Foreskin keratinocyte (primary cell): ENCODE measurements at places on chromosomes 6 and 20. TPM values are rescaled to one million over a fixed set of nuclear protein-coding genes. Genes with fewer than 3 reads are reported as not detected.
A peak's percentile ranks its signal among the peaks of the same experiment; 100 is the strongest.

- no peak for DNase-seq
Measured at GRCh38 chr6:130761286-130761685, 65.9 kb upstream of the SMLR1 start.

DNA sequence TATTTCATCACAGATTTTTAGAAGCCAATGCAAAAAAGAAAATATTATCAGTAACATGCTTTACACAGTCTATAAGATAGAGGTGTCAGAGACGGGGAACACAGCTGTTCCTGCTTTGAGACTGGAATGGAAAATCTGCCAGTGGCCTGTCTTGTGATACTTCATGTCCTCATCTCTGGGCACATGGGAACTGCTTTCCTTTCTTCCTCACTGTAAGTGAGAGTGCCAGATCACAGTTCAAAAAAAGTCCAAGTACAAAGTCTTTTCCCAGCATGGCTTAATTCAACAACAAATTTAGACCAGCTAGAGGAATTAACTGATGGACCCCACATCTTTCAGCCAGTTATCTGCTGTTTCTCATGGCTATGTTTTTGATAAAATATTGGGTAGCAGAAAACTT, 490.4 kb downstream of the CDKAL1 start:
- DNase-seq: no peak

- DNase-seq: no peak
Measured at GRCh38 chr6:24441599-24441904, 38.8 kb downstream of the MRS2 start.

GRCh38 chr6:161226009-161226964, 47.6 kb downstream of the AGPAT4 start:
- DNase-seq: no peak

DNA sequence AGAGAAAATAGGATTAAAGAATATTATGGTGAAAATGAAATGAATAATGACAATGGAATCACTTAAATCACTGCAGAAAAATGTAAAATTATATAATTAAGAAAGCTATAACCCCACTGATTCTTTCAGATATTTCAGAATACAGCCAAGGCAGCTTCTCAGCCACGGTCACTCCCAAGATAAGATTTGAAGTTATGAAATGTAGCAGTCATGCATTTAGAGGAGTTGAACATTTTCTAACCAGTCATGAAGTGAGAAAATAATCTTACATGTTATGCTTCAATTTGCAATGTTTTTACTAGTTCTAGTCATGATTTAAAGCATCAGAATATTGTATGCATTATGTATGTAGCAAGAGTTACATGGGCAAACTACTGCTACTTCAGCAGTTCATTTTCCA, 13.3 kb upstream of the PLCB1 start:
- no peak for DNase-seq

DNA sequence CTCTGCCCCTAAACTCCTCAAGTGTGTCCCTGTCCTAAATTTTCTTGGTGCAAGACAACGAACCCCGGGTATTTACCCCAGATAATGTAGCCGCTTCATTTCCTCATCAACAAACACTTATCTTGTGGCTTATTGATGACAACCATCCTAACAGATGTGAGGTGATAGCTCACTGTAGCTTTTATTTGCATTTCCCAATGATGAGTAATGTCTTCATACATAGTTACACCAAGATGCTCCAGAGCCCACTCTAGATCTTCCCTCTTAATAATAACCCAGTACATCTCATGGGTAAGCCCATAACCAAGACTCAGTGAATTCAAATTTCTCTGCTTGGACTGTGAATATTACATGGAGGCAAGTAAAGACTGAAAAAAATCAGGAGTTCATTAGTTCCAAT, 48.2 kb upstream of the BEND6 start:
- no peak for DNase-seq

DNA sequence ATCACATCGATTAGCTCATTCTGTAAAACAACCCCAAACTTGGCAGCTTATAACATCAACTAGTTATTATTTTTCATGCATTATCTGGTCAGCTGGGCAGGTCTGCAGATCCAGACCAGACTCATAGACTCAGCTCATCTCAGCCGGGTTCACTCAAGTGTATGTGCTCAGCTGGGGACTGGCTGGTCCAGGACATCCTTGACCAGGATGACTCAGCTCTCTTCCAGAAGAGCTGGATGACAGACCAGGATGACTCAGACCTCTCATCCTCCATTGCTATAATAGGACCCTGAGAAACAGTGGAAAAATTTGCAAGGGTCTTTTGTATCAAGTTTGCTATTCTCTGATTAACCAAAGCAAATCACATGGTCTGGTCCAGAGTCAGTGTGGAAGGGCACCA, 312.5 kb upstream of the PLCB4 start:
- DNase-seq: peak; percentile 45

- DNase-seq: no peak
Measured at GRCh38 chr20:2323051-2323450, 27.2 kb downstream of the TGM3 start.

- no peak for DNase-seq
Measured at GRCh38 chr20:43450841-43451799, 6.6 kb upstream of the SRSF6 start.

- no peak for DNase-seq
Measured at GRCh38 chr20:58905236-58905635, 52.7 kb downstream of the GNAS start.

DNA sequence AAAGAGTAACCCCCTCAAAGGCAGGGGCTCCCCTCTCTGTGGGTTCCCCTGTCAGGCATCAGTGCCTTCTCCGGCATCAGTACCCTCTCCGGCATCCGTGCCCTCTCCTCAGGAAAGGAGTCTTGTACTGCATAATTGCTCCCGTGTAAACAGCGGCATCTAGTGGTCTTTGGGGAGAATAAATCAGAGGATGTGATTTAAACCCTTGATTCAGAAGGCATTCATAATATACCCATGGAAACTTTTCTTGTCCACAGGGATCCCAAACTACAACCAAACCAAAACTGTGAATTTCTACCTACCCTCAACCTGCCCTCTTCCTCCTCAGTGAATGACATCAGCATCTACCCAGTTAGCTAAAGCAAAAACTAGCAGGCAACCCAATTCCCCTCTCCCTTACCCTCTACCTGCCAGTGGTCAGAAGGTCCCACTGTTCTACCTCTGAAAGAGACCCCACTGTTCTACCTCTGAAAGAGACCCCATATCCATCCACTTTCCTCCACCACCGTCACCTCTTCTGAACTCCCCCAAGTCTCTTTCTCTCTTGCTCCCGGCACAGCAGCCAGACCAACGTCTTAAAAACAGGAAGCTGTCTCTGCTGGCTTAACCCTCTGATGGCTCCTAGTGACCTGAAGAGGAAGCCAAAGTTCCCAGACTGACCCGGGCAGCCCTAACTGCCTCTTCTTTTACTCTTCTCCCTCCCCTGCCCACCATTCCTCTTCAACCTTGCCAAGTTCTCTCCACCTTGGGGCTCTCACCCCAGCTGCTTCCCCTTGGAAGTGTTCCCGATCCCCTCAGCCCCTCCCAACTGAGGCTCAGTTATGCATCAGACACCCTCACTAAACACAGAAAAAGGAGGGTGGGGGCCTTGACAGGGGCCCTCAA, 27.2 kb downstream of the UBE2V1 start:
- peak; percentile 42 for DNase-seq

- no peak for DNase-seq
Measured at GRCh38 chr6:35518566-35519312, 6.0 kb upstream of the TULP1 start.

DNA sequence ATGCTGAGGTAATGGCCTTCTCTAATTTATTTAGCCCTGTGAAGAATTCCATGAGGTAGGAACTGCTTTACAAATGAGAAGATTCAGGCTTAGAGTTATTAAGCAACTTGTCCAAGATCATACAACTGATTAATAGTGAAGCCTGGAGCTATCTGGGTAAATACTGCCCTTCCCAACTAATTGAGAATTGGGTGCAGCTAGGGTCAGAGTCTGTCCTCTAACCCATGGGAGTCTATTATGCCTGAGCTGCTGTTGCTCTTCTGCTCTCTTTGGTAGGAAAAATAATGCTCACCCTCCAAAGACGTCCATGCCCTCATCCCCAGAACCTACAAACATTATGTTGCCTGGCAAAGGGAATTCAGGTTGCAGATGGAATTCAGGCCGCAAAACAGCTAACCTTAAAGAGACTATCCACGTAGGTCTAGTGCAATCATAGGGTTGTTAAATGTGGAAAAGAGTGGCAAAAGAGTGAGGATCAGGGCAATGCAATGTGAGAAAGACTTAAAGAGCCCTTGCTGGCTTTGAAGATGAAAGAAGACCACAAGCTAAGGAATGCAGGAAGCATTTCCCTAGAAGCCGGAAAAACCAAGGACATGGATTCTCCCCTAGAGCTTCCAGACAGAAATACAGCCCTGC, 90.1 kb downstream of the SPTLC3 start:
- DNase-seq: no peak

DNA sequence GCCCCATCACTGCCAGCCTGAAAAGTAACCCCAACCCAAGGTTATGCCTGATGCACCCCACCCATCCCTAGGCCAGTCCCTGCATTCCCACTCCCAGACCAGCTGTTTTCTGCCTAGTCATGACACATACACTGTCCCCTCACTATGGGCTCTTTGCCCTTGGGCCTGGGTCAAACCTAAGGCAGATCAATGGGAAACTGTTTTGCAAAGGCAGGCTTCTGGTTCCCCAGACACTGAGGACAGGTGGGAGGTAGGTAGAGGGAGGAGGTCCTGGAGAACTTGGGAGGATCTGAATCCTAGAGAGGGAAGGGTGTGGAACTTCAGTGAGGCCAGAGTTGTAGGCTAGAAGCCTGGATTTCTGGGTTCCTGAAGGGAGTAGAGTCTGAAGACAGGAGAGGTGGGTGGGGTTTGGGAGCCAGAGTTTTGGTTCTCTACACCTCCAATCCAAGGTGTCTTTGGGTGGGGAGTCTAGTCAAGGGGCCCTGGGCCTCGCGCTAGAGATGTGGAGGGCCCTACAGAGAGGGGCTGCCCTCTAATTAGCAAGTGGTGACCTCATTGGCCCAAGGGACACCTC, 2.0 kb downstream of the CLIC1 start:
- no peak for DNase-seq

DNA sequence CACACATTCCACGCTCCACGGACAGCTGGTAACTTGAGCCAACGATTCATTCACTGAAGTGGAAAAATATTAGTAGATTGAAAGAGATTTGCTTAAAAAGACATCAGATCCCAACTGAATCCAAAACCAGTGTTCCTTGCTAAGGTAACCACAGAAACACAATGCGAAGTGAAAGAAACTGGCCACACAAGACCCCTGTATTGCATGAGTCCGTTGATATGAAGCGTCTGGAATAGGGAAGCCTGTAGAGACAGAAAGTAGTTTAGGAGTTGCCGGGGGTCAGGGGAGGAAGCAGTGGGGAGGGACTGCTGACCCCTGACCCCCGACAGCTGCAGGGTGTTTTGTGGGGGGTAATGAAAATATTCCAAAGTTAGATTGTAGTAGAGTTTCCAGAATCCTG, 10.0 kb downstream of the PCK1 start:
- DNase-seq: no peak

DNA sequence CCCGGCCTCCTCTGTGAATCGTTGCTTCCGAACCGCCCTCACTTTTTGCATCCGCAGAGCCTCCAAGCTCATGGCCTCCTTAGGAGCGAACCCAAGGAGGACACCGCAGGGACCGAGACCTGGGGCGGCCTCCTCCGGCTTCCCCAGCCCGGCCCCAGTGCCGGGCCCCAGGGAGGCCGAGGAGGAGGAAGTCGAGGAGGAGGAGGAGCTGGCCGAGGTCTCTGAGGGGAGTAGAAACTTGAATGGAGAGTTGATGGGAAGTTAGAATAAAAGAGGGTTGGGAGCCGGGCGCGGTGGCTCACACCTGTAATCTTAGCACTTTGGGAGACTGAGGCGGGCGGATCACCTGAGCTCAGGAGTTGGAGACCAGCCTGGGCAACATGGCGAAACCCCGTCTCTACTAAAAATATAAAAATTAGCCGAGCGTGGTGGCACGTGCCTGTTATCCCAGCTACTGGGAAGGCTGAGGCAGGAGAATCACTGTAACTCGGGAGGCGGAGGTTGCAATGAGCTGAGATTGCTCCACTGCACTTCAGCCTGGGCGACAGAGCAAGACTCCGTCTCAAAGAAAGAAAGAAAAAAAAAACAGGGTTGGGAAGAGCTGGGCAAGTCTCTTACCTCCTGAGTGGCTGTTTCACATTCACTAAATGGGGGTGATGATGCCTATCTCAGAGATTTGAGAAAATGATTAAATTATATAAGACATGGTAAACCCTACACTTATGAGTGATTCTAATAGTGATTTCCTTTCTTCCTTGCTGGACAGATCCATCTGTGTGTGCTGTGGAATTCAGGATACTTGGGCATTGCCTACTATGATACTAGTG, 805 bp downstream of the MSH5 start:
- no peak for DNase-seq

GRCh38 chr20:10483691-10484090, 48.6 kb downstream of the SLX4IP start:
- DNase-seq: no peak

DNA sequence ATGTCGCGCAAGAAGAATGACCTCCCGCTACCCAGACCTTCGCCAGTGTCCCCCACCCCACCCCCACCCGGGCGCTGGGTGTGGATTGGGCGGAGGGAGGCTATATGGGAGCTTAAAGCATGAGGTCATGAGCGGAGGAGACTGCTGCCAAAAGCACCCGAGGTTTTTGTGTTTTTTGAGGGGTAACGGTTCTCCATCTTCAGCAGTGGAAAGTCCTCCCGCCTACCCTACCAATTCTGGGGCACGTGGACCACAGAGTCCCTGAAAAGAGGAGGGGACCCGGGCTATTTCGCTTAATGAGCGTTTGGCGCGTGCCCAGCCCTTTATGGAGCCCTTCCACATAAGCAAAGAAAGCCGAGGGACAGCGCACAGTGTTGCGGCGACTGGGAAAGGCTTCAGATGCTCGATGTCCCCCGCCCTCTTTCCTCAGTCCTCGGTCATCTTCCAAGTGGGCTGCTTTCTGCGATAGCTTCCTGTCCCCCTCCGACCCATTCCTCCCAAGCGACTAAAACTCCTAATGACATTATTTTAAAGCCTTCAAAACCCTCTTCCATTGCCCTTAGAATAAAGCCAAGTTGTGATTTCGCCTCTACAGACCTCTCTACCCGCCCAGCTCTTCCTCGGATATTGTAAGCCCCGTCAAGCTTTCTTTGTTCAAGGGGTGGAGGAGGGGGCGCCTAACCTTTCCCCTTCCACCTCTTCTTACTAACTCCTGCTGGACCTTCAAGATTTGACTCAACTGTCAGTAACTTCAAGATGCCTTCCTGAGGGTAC, 2.1 kb upstream of the TRERF1 start:
- DNase-seq: peak; percentile 45

- DNase-seq: no peak
Measured at GRCh38 chr20:8194721-8195120, 62.7 kb downstream of the PLCB1 start.

BTNL2 gene
- total RNA-seq: not detected in 2 replicates

SLC35D3 gene
- not detected in 2 replicates for total RNA-seq

PAX1 gene
- not detected in 2 replicates for total RNA-seq

DDO gene
- total RNA-seq: 0.07 TPM in 1 of 2 replicates, not detected in the other

ULBP1 gene
- total RNA-seq: 1.9 and 6.4 TPM in 2 replicates

TAF4 gene
- 7.2 and 9.0 TPM in 2 replicates for total RNA-seq

RSPH4A gene
- total RNA-seq: 0.10 and 0.14 TPM in 2 replicates

GRM4 gene
- 0.04 and 0.07 TPM in 2 replicates for total RNA-seq

PREX1 gene
- total RNA-seq: 0.49 and 1.3 TPM in 2 replicates

SULF2 gene
- total RNA-seq: 230 and 277 TPM in 2 replicates
